ENCODE measurements at places on chromosomes 3 and 15.

DNA sequence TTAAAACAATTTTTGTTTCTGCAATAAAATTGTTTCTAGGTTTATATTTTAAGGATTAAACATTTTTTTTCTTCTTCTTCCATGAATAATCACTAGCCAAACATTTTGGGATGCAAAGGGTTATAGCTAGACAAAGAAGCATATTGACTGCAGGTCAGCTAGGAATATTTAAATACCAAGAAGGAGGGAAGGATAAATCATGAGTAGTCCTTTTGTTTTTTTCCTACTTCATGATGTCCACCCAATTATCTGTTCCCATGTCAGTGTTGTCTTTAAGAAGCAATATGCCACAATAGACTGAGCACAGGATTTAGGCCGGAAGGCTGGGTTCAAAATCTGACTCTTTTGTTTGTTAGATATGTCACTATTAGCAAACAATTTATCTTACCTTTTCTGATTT lies 82.1 kb downstream of the VPS8 start:
- no peak for DNase-seq

- no peak for DNase-seq
These were observed 1.3 kb downstream of the SRP14 start for GRCh38 chr15:40037721-40038120.

- DNase-seq = no peak
These were observed 102.4 kb downstream of the LSM3 start for GRCh38 chr3:14281053-14281452.

DNA sequence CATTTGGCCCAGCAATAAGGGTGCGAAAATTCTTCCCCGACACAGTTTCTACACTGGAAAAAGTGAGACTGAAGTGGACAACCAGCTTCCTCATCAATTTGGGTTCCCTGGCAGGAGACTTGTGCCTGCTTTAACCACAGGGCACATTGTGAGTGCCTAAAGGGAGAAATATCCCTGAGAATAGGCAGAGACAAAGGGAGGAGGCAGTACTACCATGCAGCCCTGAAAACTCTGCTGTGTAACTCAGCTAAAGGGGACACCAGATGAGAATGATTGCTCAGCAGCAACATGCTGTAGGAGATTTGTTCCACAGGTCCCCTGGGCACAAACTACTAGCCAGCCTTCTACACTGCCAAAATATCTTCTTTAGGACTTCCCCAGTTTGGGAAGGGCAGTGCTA lies 15.6 kb upstream of the KPNA4 start:
- DNase-seq = no peak

GRCh38 chr15:78437107-78437761 lies 782 bp upstream of the IREB2 start:
- no peak for DNase-seq

DNA sequence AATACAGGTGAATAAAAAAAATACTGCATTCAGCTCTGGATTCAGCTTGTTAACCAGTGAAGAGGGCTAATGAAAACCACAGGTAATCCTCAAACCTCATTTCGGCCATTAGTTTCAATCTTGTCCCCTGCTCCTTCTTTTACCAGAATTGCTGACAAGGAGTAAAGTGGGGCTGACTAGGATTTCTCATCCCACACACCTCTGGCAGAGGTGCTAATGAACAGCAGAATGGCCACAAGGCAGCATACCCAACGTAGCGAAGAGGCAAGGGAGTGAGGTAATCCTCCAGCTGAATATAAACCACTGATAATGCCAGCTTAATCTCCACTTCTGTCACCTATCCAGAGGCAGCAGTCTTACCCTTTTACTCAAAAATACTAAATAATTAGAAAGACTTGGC lies 248.8 kb upstream of the CDIN1 start:
- no peak for DNase-seq

- DNase-seq = no peak
These were observed 78.6 kb downstream of the CTNNB1 start for GRCh38 chr3:41277790-41278465.

DNA sequence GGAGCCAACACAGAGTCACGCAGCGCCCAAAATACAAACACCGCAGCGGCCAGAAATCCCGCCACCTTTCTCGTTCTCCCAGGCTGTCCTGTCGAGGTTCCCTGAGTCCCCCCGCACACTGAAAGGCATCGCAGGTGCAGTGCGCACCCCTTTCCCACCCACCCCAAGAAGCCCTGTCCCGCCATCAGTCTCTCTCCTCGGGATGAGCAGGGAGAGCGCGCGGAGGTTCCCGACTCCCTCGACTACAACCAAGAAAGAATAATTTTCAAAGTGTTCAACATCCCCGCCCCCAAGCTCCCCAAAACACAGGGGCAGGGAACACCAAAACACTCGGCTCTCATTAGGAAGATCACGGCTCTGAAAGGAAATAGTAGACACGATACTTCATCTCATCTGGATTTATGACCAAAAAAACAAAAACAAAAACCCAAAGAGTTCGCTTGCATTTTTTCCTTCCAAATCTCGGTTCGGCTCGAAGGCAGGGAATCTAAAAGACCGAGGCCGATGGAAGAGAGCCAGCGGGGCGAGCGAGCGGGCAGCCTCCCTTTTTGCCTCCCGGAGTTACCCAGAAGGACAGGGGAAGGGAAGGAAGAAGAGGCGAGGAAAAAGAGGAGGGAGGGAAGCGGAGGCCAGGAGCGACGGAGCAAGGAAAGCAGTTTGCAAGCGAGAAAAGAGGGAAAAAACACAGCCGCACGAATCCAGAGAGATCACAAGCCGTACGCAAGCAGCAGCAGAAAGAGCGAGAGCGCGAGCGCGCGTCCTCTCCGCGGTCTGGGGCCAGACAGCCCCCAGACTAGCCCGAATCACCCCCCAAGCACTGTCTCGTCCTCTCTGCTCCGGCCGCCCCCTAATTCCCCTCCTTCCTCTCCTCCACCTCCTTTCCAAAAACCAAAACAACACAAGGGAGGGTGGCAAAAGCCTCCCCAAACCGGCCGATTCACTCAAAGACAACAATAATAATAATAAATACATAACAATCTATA lies 808 bp downstream of the BCL6 start:
- no peak for DNase-seq

DNA sequence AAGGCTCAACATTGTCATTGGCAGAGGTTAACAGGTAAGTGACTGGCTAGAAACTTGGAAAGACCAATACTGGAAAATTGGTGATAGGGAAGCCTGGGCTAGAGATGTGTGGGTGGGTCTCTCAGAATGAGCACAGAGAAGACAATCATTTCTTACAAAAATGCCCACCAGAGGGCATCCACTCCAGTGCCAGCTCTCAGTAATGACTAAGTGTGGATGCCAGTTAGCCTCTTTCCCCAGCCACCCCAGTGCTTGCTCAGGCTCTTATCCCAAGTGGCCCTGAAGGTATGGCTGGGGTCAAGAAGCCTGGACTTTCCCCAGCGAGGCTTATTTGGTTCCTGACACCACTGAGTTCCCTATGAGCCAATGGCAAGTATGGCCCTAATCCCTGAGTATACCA lies 115.9 kb upstream of the ST8SIA2 start:
- no peak for DNase-seq

GRCh38 chr3:189776149-189776824 lies 145.1 kb downstream of the TP63 start:
- DNase-seq = no peak

- no peak for DNase-seq
These were observed 575.4 kb downstream of the NTRK3 start for GRCh38 chr15:87681104-87681503.

GRCh38 chr15:68578980-68579935 lies at the start of gene CORO2B:
Gene CORO2B, plus strand, starts transcription at chr15:68578993. Its CDS starts 270 bp downstream, at chr15:68579263.
- no peak for DNase-seq

GRCh38 chr3:142243134-142243533 lies 17.7 kb upstream of the GK5 start:
- no peak for DNase-seq

- DNase-seq = no peak
These were observed 217.6 kb downstream of the KBTBD8 start for GRCh38 chr3:67215690-67216089.

GRCh38 chr3:141854599-141854998 lies 21.8 kb upstream of the ATP1B3 start:
- DNase-seq = no peak

DNA sequence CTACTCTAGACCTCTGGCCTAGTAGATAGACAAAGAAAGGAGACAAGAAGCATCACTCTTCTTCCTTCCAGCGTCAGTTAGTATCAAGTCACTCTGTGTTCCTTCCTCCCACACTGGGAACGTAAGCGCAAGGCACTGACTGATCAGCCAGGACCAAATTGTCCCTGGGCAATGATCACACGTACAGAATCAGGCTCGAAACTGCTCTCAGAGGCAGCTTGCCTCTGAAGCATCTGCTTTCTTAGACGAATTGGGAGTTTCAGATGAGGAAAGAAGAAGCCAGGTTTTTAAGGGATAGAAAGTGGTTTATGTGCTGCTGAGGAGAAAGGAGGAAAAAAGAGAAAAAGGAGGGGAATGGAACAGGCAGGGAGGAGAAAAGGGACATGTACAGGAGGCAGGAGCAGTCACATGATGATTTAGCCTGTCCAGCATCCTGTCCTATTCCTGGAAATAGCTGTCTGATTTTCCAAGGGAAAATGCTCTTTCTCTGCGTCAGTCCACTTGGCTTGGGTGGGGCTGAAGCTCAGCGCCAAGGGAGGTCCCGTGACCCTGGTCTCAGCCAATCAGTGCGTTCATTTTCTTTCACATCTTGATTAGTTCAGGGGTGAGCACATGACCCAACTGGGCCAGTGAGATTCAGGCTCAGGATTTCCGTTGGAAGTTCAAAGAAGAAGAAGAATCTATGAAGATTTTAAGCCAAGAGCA lies 102.0 kb upstream of the PRICKLE2 start:
- DNase-seq = no peak

- no peak for DNase-seq
These were observed 21.0 kb downstream of the IFT122 start for GRCh38 chr3:129461022-129461421.

DNA sequence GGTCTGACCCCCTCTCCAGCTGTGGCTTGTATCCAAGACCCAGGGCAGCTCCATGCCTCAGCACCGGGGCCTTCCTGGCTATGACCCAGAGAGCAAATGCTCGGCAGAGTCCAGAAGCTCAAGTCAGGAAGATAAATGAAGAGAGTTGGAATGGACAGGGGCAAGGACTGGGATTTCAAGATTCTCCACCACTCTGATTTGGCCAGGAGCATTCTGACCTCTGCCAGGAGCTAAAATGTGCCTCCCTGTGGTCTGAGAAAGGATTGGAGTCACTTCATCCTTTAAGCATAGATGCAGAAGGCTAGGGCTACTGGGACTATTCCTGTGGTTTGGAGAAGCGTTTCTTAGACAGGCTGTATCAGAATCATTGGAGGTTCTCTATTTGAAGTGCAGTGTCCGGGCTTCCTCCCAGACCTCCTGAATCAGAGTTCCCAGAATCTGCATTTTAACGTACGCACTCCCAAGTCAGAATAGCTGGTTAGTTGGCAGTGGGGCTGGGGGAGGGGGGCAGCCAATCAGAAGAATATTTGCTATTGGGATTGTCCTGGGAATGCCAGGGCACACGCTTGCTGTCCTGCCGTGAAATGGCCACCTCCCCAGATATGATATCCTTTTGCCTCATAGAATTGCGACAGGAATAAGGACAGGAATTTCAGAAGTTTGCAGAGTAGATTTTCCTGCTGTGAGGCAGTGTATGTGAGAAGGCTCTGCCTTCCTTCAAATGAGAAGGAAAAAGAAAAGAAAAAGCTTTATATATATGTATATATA lies 57.4 kb downstream of the HRH1 start:
- DNase-seq = no peak

GRCh38 chr15:39777496-39777895 lies 5.1 kb downstream of the FSIP1 start:
- DNase-seq = no peak

DNA sequence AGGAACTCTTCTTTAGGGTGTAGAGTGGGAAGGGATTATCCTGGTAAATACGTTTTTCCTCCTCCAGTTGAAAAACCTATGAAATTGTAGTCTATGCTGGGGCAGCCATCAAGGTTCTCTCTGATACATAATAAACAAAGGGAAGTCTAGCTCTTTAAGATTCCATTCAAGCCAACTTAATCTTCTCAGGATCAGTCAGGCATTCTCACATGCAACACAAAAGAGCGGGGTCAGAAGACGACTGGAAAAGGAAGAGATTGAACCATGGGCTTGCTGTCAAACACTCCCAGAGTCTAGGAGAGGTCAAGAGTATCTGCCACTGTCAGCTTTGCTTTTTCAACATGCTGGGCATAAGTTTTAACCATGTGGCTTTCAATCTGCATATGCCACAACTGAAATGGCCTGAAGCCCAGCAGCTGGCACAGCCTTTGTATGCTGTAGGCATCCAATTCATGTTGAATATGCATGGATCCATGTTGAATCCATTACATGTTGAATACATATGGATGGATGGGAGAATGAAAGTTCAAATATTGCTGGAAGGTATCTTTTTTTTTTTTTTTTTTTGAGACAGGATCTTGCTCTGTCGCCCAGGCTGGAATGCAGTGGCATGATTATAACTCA lies 8.5 kb downstream of the TRAT1 start:
- DNase-seq = no peak

GRCh38 chr3:196215493-196216020 lies 777 bp upstream of the SLC51A start:
- no peak for DNase-seq

GRCh38 chr3:49914906-49915305 lies 11.2 kb upstream of the MST1R start:
- no peak for DNase-seq

DNA sequence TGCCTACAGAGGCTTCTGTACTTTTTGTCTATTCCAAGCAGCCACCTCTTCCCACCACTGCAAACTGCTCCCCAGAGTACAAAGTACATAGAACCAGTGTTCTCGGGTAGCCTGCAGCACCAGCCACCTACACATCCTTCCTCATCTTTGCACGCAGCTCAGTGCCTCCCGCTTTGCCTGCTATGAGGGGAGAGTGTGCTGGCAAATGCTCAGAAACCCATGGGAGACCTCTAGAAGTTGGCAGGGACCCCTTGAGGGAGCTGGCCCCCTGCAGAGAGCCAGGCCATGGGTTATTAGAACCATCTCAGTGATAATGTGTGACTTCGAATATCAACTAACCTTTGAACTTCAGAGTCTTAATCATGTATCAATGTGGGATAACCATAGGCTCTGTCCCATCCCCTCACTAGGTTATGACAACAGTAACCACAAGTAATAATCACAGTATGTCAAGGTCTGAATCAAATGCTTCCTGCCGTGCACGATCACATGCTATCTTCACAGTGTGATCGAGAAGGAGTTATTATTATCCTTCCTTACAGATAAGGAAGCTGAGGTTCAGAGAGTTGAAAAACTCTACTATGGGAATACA lies 22.8 kb upstream of the SMAD3 start:
- no peak for DNase-seq

- DNase-seq = no peak
These were observed 4.6 kb upstream of the APBA2 start for GRCh38 chr15:28881170-28881569.

DNA sequence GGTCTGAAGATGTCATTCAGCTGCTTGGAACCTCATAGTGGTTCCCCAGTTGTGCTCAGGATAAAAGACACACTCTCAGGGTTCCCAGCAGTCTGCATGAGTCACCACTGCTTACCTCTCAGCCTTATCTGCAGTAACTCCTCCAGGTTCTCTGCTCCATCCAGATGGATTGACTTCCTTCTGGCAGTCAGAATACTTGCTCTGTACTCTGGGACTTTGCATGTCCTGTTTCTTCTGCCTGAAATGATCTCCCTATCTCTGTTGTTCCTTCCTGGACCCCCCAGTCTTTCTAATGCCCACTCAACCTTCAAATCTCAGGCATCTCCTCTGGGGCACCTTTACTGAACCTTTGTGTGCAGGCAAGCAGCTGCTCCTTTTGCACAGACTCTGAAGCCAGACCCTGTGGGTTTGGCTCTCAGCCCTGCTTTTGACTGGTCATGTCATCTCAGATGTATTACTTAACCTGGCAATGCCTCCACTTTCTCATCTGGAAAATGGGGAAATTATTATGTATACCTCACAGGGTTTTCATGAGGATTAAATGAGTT lies 38.4 kb downstream of the ITPR1 start:
- DNase-seq = no peak

Measured in activated CD8-positive, alpha-beta memory T cell treated with anti-CD3 and anti-CD28 coated beads for 4 hours (primary cell).